ENCODE measurements at places on chromosomes 4 and X. TPM values are rescaled to one million over a fixed set of nuclear protein-coding genes. Genes with fewer than 3 reads are reported as not detected.

DNA sequence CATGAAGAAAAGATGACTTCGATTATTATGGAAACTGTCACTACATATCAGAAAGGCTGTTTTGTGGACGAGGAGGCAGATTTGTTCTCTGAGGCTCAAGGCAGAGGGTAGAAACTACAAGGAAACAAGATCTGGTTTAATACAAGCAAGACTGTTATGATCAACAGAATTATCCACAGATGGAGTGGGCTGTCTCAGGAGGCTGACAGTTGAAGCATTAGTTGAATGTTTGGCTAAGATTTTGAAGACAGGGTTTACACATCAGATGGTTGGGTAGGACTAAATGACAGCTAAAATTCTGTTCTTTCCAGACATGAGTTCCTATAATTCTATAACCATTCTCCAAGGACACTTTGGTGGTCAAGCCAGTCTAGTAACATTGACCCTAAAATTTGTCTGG lies 49.8 kb downstream of the LDOC1 start:
- no peak overlapping the region for H3K27ac ChIP-seq
- H3K36me3 ChIP-seq = no peaks in the 10 kb centered on the region
- H3K4me3 ChIP-seq = no peak overlapping the region
- DNase-seq = no peak

The DIPK2B gene
- total RNA-seq = not detected

The LEF1 gene
- total RNA-seq = 0.54 TPM

The PLAC1 gene
- 0.51 TPM for total RNA-seq

GRCh38 chrX:81338924-81339323 lies 137.0 kb downstream of the SH3BGRL start:
- no peaks in the 10 kb centered on the region for H3K27me3 ChIP-seq
- H3K4me1 ChIP-seq = no peaks in the 10 kb centered on the region
- no peak overlapping the region for H3K4me3 ChIP-seq
- no peak overlapping the region for H3K27ac ChIP-seq

- no peak overlapping the region for H3K27ac ChIP-seq
- H3K4me1 ChIP-seq = no peaks in the 10 kb centered on the region
- no peak for DNase-seq
- H3K36me3 ChIP-seq = no peaks in the 10 kb centered on the region
Observed at GRCh38 chrX:129361576-129361975, 161.7 kb downstream of the SMARCA1 start.

GRCh38 chr4:36609661-36610060 lies 328.2 kb downstream of the DTHD1 start:
- H3K4me1 ChIP-seq = no peaks in the 10 kb centered on the region
- DNase-seq = no peak
- H3K4me3 ChIP-seq = no peak overlapping the region
- H3K36me3 ChIP-seq = no peaks in the 10 kb centered on the region
- H3K27ac ChIP-seq = no peak overlapping the region

- H3K36me3 ChIP-seq = no peaks in the 10 kb centered on the region
- H3K27ac ChIP-seq = no peak overlapping the region
Observed at GRCh38 chr4:117164338-117164737, 79.0 kb upstream of the TRAM1L1 start.

DNA sequence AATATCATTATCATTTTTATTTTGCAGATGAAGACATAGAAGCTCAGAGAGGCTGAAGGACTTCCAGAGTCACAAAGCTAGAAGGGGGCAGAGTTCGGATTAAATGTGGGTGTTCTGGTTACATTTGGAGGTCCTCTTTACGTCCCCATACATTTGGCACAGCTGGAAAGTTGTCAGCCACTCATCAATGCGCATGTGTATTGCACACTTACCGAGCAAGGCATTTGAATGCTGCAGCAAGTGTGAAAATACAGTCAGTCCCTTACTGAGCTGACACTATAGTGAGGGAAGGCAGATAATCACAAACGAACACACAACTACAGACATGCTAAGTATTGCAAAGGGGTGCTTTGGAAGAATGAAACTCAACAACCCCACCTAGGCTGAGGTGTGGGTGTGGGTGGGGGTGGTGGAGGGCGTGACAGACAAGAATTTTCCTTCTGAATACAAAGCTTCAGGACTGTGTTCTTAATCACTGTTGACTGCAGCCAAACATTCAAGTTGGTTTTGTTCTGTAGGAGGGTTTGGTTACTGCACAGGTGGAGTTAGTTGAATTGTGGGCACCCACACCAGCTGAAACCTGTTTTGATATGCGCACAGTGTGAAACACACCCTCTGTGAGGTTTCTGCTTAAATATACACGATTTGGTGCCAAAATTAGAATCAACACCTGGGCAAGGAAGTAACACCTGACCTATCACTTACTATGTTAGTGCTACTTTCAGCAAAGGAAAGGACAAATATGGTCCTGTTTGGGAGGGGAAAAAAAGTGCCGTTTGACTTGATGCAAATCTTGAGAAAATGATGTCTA lies 72.4 kb downstream of the COQ2 start:
- H3K4me3 ChIP-seq = no peak overlapping the region
- H3K4me1 ChIP-seq = no peaks in the 10 kb centered on the region
- DNase-seq = no peak
- no peaks in the 10 kb centered on the region for H3K27me3 ChIP-seq
- H3K36me3 ChIP-seq = no peaks in the 10 kb centered on the region

DNA sequence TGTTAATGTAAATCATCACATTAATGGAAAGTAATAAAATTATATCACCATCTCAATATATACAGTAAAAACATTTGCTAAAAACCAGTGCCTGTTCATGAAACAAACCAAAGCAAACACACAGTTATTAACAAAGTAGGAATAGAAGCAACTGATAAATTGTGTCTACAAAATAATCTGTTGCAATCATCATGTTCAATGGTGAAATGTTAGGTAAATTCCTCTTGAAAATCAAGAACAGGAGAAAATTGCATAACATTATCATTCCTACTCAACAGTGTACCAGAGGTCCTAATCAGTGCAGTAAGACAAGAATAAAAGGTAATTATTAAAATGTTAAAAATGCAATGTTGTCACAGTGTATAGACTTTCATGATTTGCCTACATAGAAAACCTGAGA lies 252.3 kb downstream of the TEX13A start:
- H3K4me3 ChIP-seq = no peak overlapping the region
- no peak overlapping the region for H3K27ac ChIP-seq
- DNase-seq = no peak
- no peaks in the 10 kb centered on the region for H3K4me1 ChIP-seq
- no peaks in the 10 kb centered on the region for H3K36me3 ChIP-seq
- no peaks in the 10 kb centered on the region for H3K27me3 ChIP-seq

- H3K4me1 ChIP-seq = no peaks in the 10 kb centered on the region
- H3K27me3 ChIP-seq = no peaks in the 10 kb centered on the region
- no peaks in the 10 kb centered on the region for H3K36me3 ChIP-seq
- no peak for DNase-seq
- no peak overlapping the region for H3K27ac ChIP-seq
Observed at GRCh38 chrX:150162141-150162540, 201.0 kb upstream of the MAMLD1 start.

DNA sequence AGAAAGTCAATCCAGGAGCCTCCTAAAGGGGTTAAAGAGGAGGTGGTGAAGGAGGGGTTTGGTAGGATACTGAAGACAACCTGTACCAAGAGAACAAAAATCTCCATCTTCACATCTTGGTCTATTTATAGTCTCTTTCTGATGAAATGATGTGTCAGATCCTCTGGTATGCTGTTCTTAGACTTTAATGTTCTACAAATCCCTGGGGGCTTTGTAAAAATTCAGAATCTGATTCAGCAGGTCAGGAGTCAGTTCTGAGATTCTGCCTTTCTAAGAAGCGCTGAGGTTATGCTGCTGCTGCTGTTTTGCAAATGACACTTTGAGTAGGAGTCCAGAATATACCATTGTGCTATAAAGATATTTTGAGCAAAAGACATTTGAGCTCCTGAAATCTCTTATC lies 172.9 kb upstream of the GLRA2 start:
- H3K4me3 ChIP-seq = no peak overlapping the region
- no peak for DNase-seq
- H3K27me3 ChIP-seq = no peaks in the 10 kb centered on the region
- no peaks in the 10 kb centered on the region for H3K36me3 ChIP-seq

The PARM1 gene
- 0.21 TPM for total RNA-seq

DNA sequence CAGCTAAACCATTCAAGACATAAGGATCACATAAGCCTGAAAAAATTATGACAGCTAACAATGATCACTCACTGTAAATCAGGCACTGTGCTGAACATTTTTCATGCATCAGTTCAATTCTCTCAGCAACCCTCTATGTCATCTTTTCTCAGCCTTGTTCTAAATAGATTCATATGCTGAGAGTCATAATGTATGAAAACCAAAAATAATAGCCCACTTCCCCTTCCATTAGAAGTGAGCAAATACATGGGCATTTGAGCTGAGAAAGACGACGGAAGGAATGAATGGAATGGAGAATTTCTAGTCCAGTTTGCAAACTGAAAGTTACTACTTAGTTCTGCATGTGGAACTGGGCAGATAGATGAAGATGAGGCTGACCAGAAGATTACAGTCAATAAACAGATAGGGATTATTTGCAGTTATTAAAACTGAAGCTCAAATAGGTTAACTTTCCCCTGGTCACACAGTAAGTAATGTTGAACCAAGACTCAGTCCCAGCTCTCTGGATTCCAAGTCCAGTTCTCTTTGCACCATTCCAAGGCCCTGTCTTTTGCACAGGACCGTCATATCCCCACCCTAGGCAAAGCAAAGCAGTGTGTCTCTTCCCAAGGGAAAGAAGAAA lies 1.6 kb upstream of the SH3RF1 start:
- DNase-seq = no peak
- H3K4me1 ChIP-seq = peaks cover 16% of the 10 kb centered on the region
- H3K4me3 ChIP-seq = no peak overlapping the region
- H3K36me3 ChIP-seq = peaks cover 3% of the 10 kb centered on the region
- H3K27me3 ChIP-seq = no peaks in the 10 kb centered on the region

The PTPN13 gene
- total RNA-seq = 12.5 TPM

- DNase-seq = no peak
- no peaks in the 10 kb centered on the region for H3K4me1 ChIP-seq
- H3K27me3 ChIP-seq = no peaks in the 10 kb centered on the region
- H3K4me3 ChIP-seq = no peak overlapping the region
Observed at GRCh38 chr4:37970702-37971101, 10.5 kb downstream of the PTTG2 start.

DNA sequence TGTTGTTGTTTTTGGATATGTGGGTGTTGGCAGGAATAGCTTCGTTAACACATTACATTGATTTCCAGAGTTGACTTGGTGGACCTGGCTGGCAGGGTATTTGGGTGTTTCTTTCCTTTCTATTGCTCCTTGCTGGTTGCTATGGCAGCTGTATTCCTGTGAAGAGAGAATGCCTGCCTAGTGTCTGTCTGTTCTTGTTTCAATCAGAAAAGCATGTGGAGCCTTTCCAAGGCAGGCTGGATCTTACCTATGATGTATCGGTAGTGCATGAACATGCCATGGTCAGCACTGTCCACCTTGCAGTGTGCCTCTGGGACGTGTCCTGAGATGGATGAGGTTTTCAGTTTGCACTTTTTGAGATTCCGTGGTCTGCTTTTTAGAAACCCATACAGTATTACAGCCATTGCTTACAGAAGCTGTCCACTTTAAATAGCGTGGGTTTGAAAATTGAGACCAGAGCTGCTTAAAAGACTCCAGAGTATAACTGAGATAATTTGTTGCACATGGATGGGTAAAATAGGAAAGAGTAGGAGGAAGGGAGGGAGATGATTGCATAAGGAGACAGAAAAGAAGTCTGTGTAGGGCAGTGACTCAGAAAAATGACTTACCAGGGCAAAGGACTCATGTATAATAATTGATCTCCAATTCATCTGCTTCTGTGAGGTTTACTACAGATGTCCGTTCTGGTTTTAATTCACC lies 20.0 kb upstream of the AADAT start:
- H3K4me3 ChIP-seq = no peak overlapping the region
- no peaks in the 10 kb centered on the region for H3K27me3 ChIP-seq
- DNase-seq = no peak
- no peaks in the 10 kb centered on the region for H3K36me3 ChIP-seq

DNA sequence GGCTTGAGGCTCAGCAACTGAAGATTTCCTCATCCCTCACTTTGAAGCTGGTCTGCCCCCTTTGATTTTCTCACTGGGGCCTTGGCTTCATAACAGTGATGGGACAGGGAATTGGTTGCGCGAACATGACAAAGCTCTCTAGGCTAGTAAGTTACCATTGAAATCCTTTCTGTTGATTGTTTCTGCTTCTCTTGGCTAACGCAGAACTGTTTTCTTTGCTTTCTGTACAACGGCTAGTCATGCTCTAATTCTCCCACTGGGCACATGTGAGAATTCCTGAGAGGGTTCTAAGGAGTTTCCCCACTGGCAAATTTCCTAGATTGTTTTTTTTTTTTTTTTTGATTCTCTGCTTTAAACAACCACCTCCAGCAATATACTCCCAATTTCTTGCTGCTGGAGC lies 738.6 kb downstream of the PCDH7 start:
- no peaks in the 10 kb centered on the region for H3K36me3 ChIP-seq
- H3K4me1 ChIP-seq = no peaks in the 10 kb centered on the region
- no peak for DNase-seq
- no peak overlapping the region for H3K4me3 ChIP-seq

- no peaks in the 10 kb centered on the region for H3K4me1 ChIP-seq
- no peak for DNase-seq
- H3K4me3 ChIP-seq = no peak overlapping the region
- H3K27me3 ChIP-seq = no peaks in the 10 kb centered on the region
Observed at GRCh38 chr4:37535872-37536271, 150.3 kb downstream of the RELL1 start.

DNA sequence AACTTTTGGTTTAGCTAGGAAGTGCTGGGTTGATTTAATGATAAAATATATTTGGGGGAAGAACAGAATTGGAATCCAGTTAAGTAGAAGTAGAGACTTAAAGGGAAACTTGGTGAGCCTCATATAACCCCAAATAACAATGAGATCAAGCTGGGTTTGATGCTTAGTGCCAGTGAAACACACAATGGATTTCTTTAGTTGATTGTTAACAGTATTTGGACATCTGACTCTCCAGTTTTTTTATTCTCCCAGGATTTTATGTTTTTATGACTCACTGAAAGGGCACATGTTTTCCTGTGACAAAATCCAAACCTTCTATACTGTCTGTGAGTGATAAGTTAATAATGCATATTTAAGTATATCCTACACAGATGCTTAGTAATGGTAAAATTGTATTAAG lies 2.7 kb upstream of the NEUROG2 start:
- H3K27me3 ChIP-seq = peaks cover 22% of the 10 kb centered on the region
- DNase-seq = no peak
- H3K36me3 ChIP-seq = no peaks in the 10 kb centered on the region
- no peak overlapping the region for H3K4me3 ChIP-seq

DNA sequence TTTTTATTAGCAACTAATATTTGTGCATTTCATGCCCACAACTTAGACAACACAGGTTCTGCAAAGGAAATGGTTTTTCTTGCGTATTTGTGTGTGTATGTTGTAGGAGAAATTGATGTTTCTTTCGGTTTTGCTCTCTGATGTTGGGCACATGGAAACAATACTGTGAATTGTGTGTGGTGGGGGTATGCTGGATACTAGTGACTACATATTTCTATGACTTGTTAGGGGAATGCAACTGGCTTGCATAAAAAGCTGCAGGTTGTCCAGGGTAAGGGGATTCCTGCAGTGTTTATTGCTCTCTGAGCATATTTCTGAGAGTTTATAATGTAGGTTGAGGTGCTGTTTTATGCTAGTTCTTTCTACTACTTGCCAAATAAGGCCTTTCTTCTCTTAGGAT lies 11.6 kb downstream of the DLG3 start:
- H3K27me3 ChIP-seq = no peaks in the 10 kb centered on the region
- 0 out of 2 replicates have a peak overlapping the region, but pooled peaks have one; percentile 38 for H3K4me3 ChIP-seq
- H3K36me3 ChIP-seq = no peaks in the 10 kb centered on the region
- H3K4me1 ChIP-seq = peaks cover 5% of the 10 kb centered on the region
- DNase-seq = no peak
